ENCODE measurements at places on chromosomes 2 and 18. TPM values are rescaled to one million over a fixed set of nuclear protein-coding genes. Genes with fewer than 3 reads are reported as not detected.

DNA sequence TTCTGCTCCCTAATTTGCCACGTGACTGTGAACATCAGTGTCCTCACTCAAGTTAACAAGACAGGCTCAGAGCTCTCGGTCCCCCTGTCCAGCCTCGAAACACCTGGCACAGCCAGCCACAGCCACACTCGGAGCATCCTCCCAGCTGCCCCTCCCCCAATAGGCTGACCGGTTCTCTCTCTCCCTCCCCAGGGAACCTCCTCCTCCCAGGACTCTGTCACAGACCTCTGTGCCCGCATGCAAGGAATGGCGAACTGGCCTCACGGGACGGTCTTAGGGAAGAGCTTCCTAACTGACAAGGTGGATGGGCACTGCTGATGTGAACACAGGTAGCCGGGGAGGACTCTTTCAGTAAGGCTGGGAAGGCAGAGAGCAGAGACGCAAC is 18.8 kb downstream of the CYP26B1 start:
- H3K27me3 ChIP-seq: peaks cover 6% of the 10 kb centered on the region
- H3K4me3 ChIP-seq: no peak overlapping the region
- DNase-seq: peak; percentile 62
- H3K36me3 ChIP-seq: no peaks in the 10 kb centered on the region

DNA sequence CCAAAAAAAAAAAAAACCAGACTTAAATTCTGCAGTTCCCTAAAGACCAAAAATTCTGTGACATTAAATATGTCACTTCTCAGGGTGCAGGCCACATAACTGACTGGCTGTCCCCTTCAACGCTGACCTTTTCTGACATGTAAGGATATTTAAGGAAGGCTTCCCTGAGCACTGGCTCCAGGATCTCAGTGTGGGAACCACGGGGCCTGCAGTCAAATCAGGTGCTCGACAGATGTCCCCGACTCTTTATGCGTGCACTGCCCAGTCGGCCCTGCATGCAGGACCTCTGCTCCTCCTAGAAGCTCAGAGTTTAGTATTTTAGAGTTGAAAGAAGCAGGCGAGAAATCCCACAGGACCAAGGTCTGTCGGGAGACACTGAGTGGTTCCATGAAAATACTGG is 69.4 kb upstream of the POMC start:
- no peaks in the 10 kb centered on the region for H3K4me1 ChIP-seq
- H3K36me3 ChIP-seq: peaks cover 67% of the 10 kb centered on the region
- DNase-seq: no peak

DNA sequence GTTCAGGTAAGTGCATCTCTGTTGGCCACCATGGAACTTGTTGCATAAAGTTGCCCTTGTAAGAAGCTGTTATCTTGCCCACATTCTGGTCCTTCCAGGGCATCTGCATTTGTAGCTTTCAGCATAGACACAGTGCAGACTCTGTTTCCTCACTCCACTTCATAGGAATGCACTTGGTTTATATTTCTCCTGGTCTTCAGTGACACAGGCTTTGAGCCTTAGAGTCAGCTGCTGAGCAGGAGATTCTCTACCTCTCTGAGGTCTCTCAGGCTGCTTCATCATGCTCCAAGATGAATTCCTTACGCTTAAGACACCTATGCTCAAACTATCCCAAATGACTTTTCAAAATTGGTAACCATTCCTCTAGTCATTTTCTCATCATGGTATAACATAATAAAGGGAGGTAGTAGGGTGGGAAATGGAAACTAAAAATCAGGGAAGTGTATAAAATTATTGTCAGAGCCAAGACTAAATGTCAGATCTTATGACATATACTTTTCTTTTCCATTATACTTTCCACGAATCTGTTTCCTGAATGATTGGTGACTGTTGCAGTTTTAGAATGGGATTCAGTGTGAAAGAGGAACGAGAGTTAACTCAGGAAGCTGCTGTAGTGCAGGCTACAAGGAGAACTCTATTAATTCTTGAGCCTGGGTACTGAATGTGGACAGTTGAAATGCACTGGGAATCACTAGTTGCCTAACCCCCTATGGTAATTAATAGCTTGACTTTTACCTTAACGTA is 72.0 kb downstream of the GALNT1 start:
- no peak overlapping the region for H3K4me3 ChIP-seq
- H3K4me1 ChIP-seq: peaks cover 20% of the 10 kb centered on the region
- peaks cover 8% of the 10 kb centered on the region for H3K36me3 ChIP-seq
- DNase-seq: no peak
- no peak overlapping the region for H3K27ac ChIP-seq

- H3K36me3 ChIP-seq: peaks cover 17% of the 10 kb centered on the region
- peak overlapping the region; percentile 31 for H3K27ac ChIP-seq
- peaks cover 46% of the 10 kb centered on the region for H3K4me1 ChIP-seq
- no peak overlapping the region for H3K4me3 ChIP-seq
- H3K27me3 ChIP-seq: no peaks in the 10 kb centered on the region
- no peak for DNase-seq
Observed at GRCh38 chr18:48777026-48777743, 173.6 kb downstream of the SMAD7 start.

Gene COLEC11
- not detected for total RNA-seq

Gene SP5
- not detected for total RNA-seq

DNA sequence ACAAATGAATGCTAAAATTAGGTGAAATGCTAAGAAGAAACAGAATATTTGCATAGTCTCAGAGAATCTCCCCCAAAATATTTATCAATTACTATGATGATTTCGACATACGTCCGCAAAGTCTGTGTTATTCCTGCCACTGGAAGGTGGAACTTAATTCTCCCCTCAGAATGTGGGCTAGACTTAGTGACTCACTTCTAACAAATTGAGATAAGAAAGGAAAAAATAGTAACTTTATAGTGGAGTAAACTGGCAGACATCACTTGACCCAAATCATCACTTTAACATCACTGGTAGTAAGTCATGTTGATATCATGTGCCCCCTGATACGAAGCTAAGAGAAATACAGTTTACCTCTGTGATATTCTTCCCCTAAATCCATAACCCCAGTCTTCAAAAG is 23.5 kb downstream of the HADHB start:
- H3K27ac ChIP-seq: no peak overlapping the region
- no peak overlapping the region for H3K4me3 ChIP-seq
- no peak for DNase-seq
- H3K27me3 ChIP-seq: no peaks in the 10 kb centered on the region
- no peaks in the 10 kb centered on the region for H3K4me1 ChIP-seq

- no peaks in the 10 kb centered on the region for H3K36me3 ChIP-seq
- no peaks in the 10 kb centered on the region for H3K4me1 ChIP-seq
- DNase-seq: no peak
- peaks cover 16% of the 10 kb centered on the region for H3K27me3 ChIP-seq
- no peak overlapping the region for H3K27ac ChIP-seq
- H3K4me3 ChIP-seq: no peak overlapping the region
Observed at GRCh38 chr2:197949224-197949623, 144.8 kb downstream of the PLCL1 start.

DNA sequence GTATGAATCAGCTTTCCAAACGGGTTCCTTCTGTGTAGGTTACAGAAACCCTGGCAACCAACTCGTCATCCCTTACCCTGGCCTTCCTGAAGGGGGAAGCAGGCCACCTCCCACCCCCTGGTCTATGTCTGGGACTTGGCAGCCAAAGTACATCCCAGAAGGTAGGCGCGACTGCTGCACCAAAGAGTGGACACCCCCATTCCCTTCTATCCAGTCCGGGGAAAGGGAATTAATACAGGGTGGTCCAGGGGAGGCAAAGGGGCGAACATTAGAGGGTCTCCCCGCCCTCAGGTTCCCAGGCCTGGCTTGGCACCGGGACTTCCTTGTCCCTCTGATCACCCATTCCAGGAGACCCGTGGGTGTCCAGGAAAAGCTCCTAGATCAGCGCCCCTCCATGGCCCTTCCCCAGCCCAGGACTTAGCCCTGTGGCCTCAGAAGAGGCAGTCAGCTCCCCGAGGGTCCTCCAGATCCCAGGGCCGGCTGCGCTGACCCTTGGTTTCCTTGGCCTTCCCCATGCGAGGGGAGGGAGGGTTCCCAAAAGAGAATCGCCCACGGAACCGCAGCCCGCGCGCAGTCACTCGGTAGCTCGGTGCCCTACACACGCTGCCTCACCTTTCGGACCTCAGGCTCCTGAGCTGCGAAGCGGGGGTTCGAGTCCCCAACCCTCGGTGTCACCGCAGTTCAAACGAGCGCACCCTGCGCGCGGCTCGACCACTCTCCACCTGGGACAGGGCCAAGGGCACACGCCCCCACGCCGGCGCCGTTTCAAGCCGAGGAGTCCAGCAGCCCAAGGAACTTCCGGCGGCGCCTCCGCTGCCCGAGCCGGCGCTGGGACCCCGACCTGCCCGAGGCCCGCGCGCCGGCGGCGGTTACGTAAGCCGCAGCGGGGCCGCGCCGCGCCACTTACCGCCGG is at the start of gene PER2:
TSS of gene PER2 (minus strand) at position 874 of the 913 bp plus-strand sequence. CDS start 10,674 bp downstream, outside the sequence.
- DNase-seq: no peak
- H3K36me3 ChIP-seq: no peaks in the 10 kb centered on the region
- H3K4me3 ChIP-seq: peak within 1 kb of the TSS; percentile 81
- peak within 1 kb of the TSS; percentile 96 for H3K27ac ChIP-seq

DNA sequence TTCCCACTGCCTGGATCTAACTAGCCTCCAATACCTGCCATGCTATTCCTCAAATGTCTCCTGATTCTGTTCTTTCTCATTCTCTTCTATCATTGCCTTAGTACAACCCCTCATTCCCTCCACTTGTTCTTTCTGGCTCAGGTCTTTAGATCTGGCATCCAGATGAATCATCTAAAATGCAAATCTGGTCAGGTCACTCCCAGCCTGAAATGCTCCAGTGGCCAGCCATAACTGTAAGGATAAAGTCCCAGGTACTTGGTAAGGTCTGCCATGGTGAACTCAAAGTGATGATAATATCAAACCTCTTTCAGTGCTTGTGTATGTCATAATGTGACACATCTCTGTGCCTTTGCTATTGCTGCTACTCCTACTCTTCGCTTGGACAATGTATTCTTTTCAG is 2.9 kb upstream of the SNRNP27 start:
- DNase-seq: no peak
- no peak overlapping the region for H3K27ac ChIP-seq
- no peak overlapping the region for H3K4me3 ChIP-seq
- no peaks in the 10 kb centered on the region for H3K27me3 ChIP-seq
- H3K36me3 ChIP-seq: peaks cover 2% of the 10 kb centered on the region
- H3K4me1 ChIP-seq: peaks cover 24% of the 10 kb centered on the region

DNA sequence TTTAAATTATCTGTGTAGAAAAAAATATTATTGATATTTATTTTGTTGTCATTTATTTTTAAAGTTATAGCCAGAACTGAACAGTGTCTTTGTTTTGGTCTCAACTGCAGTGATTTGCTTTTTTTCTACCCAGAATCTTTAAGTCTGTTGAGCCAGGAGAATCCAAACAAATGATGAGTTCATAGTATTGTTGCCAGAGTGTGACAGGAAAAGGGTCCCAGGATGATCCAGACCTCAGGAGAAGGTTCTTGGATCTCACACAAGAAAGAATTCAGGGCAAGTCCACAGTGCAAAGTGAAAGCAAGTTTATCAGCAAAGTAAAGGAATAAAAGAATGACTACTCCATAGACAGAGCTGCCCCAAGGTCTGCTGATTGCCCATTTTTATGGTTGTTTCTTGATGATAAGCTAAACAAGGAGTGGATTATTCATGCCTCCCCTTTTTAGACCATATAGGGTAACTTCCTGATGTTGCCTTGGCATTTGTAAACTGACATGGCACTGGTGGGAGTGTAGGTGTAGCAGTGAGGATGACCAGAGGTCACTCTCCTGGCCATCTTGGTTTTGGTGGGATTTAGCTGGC is 127.1 kb downstream of the AGPS start:
- no peak for DNase-seq
- H3K27ac ChIP-seq: no peak overlapping the region
- H3K4me1 ChIP-seq: no peaks in the 10 kb centered on the region
- H3K4me3 ChIP-seq: no peak overlapping the region

DNA sequence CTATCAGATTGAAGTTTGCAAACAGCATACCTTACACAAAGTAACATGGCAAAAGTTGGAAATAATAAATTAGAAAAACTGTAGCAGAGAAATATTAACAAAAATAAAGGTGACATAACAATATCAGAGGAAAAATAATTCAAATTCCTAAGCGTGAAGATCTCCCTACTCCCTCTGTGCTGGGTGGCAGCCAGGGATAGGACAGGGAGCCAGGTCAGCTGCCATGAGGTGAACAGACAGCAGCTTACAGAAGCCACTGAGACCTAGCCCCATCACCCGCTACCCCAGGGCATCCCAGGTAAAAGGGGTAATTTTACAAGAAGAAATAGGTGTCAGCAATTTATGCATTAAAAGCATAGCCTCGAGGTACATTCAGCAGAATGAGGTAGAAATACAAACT is 423.8 kb upstream of the HS6ST1 start:
- H3K4me1 ChIP-seq: peaks cover 54% of the 10 kb centered on the region
- H3K4me3 ChIP-seq: no peak overlapping the region
- no peak for DNase-seq
- no peak overlapping the region for H3K27ac ChIP-seq

- H3K27me3 ChIP-seq: no peaks in the 10 kb centered on the region
- no peak for DNase-seq
- peaks cover 11% of the 10 kb centered on the region for H3K4me1 ChIP-seq
- H3K4me3 ChIP-seq: peak overlapping the region; percentile 76
- H3K36me3 ChIP-seq: no peaks in the 10 kb centered on the region
Observed at GRCh38 chr18:76496194-76496890, 1.3 kb upstream of the ZNF516 start.

- H3K4me3 ChIP-seq: no peak overlapping the region
- H3K27ac ChIP-seq: no peak overlapping the region
- H3K4me1 ChIP-seq: peaks cover 20% of the 10 kb centered on the region
- H3K27me3 ChIP-seq: no peaks in the 10 kb centered on the region
- no peak for DNase-seq
- H3K36me3 ChIP-seq: no peaks in the 10 kb centered on the region
Observed at GRCh38 chr2:191051825-191052778, 38.1 kb upstream of the STAT1 start.

- no peak for DNase-seq
- peaks cover 2% of the 10 kb centered on the region for H3K36me3 ChIP-seq
- H3K4me3 ChIP-seq: no peak overlapping the region
Observed at GRCh38 chr2:70094978-70095719, 7.9 kb downstream of the PCBP1 start.

GRCh38 chr2:149573760-149574159 is 13.8 kb downstream of the MMADHC start:
- H3K27me3 ChIP-seq: no peaks in the 10 kb centered on the region
- H3K36me3 ChIP-seq: peaks cover 60% of the 10 kb centered on the region
- peaks cover 12% of the 10 kb centered on the region for H3K4me1 ChIP-seq
- DNase-seq: no peak

- no peaks in the 10 kb centered on the region for H3K36me3 ChIP-seq
- H3K4me1 ChIP-seq: no peaks in the 10 kb centered on the region
- H3K27me3 ChIP-seq: no peaks in the 10 kb centered on the region
Observed at GRCh38 chr2:1286929-1287328, 126.3 kb upstream of the TPO start.

Data from osteocyte (in vitro differentiated cells).